Inflammatory macrophage treated with lipopolysaccharide for 4 hours (primary cell): ENCODE measurements at places on chromosomes 7 and 10.

GRCh38 chr7:101363734-101364374, 1.2 kb downstream of the COL26A1 start:
- peak; percentile 64 for DNase-seq

GRCh38 chr10:96270571-96270970, 798 bp downstream of the BLNK start:
- DNase-seq = peak; percentile 84

DNA sequence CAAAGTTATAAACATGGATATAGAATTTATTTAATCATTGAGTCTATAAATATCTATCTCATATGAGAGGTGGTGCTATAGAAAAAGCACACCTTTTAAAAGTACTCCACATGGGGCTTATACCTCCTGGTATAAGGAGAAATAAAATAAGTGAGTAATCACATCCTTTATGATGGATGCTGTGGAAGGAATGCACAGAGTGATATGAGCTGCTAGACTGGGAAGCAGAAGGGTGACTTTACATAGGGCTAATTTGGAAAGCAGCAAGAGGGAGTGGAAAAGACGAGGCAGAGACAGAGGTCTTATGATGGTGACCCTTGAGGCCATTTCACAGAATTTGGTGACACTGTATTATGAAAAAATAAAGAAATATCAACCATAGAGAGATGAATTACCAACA, 59.4 kb upstream of the AHR start:
- no peak for DNase-seq

DNA sequence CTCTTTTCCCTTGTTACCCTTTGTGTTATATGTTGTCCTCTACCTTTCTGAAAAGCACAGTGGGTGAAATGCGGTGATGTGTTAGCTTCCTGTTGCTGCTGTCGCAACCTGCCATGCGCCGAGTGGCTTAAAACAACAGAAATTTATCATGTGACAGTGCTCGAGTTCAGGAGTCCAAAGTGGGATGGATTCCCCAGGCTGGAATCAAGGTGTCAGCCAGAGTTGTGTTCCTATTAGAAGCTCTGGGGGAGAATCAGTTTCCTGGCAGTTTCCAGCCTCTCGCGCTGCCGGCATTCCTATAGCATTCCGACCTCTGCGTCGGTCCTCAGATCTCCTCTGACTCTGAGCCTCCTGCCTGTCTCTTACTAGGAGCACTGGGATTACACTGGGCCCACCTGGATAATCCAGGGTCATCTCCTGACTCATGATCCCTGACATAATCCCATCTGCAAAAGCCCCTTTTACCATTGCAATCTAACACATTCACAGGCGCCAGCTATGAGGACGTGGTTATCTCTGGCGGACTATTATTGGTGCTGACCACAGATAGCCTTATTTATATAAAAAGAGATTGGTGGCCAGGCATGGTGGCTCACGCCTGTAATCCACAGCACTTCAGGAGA, 207.5 kb downstream of the CUX1 start:
- DNase-seq = peak; percentile 15

- no peak for DNase-seq
Measured at GRCh38 chr7:33261585-33261984, 132.2 kb downstream of the BBS9 start.

DNA sequence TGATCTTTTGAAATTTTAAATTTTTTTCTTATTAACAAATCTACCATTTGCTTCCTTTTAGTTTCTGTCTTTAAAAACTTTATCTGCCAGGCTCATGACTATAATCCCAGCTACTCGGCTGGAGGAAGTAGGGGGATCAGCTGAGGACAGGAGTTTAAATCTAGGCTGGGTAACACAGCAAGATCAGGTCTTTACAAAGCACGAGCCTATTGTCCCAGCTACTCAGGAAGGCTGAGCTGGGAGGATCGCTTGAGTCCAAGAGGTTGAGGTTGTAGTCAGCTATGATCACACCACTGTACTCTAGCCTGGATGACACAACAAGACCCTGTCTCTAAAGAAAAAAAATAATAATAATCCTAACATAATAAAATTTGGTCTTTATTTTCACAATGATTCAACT, 17.5 kb downstream of the DPY19L1 start:
- DNase-seq = no peak

GRCh38 chr7:142010952-142011548, 15.4 kb downstream of the MGAM start:
- no peak for DNase-seq

DNA sequence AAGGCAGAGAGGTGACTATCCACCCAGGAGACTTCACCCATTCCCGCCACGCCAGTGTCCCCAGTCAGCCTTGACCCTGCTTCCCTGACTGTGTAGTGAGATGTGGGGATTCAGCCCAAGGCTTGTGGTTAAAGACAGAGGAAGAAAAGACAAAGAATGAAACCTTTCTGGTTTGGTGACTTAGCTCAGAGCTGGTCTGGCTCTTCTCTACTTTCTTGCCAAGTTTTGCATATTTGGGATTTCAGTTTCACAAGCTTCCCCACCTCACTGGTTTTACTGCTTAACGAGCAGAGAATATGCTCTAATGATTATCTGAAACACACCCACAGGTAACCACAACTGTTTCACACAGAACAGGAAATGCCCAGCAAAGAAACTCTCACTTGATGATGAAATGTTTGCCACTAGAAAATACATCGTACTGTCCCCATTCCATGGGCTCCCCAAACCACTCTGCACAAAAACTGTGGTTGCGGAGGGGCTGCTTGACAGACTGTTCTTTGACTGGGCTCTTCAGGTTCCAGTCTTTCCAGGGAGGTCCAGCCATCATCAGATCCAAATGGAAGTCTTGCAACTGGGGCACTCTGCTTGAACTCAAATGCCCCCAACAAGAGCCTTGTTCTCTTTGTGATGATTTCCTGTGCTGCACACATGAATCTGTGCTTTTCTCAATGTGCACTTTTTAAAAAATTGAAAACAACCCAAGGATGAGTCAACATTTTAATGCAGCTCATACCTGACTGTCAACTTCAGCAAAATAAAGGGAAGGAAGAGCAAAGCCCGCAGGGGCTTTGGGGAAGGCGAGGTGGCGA, 95.5 kb downstream of the CTBP2 start:
- peak; percentile 95 for DNase-seq

GRCh38 chr7:35784332-35784731, 16.5 kb upstream of the SEPTIN7 start:
- DNase-seq = no peak
